ENCODE measurements at places on chromosomes 5 and 9.
A peak's percentile ranks its signal among the peaks of the same experiment; 100 is the strongest.

GRCh38 chr9:113177251-113177650, 26.4 kb downstream of the SLC31A2 start:
- no peak for DNase-seq

DNA sequence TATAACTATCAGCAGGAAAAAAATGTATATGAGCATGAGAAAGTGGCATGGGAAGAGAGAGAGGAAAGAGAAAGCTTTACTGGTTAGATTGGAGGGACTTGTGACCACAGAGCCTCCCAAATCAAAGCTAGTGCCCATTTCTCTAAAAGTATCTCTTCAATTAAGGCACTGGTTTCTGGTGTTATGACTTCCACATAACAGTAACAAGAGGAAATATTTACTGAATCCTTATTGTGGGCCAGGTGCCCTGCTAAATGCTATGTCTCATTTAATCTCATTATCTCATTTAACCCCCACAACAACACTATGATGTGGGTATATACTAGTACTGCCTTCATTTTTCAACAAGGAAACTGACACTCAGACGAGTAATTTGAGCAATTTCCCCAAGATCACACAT, 221.5 kb downstream of the EBF1 start:
- DNase-seq: no peak

GRCh38 chr9:133717113-133718031, 20.8 kb downstream of the SARDH start:
- DNase-seq: peak; percentile 66

GRCh38 chr9:33198165-33198564, 31.0 kb upstream of the B4GALT1 start:
- no peak for DNase-seq

DNA sequence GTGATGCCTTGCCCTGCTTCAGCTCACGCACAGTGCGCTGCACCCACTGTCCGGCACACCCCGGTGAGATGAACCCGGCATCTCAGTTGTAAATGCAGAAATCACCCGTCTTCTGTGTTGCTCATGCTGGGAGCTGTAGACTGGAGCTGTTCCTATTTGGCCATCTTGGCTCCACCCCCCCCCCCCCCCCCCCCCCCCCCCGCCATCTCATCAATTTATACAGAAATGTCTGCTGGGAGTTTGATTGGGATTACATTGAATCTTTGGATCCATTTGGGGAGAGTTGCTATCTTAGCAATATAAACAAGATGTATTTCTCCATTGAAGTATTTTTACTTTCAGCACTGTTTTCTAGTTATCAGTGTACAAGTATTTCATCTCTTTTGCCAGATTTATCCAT, 55.2 kb downstream of the RIC1 start:
- no peak for DNase-seq

- DNase-seq: no peak
Measured at GRCh38 chr5:150353032-150353675, 4.3 kb upstream of the TCOF1 start.

- no peak for DNase-seq
Measured at GRCh38 chr5:149381261-149381985, 2.3 kb upstream of the IL17B start.

GRCh38 chr5:90479611-90480385, 5.1 kb downstream of the POLR3G start:
- no peak for DNase-seq

DNA sequence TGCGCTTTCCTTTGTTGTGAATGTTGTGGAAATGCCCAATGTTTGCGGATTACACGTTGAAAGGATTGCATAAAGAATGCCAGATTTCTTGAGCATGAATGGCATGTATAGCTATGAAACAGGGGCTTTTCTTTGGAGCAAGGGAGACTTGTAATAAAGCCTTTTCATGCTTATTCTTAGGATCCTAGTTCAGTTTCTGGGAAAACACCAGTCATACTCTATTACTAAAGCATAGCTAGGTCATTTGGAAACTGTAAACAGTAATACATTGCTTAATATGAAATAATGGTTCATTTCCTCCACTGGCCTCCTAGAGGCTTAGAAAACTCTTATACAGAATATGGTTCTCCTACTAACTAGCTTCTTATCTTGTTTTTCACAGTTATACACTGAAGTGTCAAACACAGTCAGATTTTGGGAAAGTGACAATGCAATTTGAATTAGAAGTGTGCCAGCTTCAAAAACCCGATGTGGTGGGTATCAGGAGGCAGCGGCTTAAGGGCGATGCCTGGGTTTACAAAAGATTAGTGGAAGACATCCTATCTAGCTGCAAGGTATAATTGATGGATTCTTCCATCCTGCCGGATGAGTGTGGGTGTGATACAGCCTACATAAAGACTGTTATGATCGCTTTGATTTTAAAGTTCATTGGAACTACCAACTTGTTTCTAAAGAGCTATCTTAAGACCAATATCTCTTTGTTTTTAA, 104.2 kb downstream of the MELK start:
- DNase-seq: no peak

- no peak for DNase-seq
Measured at GRCh38 chr5:5416733-5417132, 5.7 kb upstream of the ICE1 start.

- DNase-seq: no peak
Measured at GRCh38 chr5:8613078-8613685, 744.2 kb downstream of the MTRR start.

DNA sequence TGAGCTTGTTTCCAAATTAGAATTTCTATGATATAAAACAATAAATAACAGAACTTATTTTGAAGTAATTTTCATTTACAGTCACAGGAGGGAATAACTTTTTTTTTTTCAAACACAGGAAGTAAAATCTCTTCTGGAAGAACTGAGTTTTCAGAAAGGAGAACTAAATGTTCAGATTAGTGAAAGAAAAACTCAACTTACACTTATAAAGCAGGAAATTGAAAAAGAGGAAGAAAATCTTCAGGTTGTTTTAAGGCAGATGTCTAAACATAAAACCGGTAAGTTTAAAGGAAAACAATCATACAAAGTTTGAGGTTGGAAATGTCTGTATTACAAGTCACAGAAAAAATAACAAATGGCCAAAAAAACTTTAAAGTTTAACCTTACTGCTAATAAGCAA, 41.6 kb downstream of the RAB14 start:
- DNase-seq: no peak

DNA sequence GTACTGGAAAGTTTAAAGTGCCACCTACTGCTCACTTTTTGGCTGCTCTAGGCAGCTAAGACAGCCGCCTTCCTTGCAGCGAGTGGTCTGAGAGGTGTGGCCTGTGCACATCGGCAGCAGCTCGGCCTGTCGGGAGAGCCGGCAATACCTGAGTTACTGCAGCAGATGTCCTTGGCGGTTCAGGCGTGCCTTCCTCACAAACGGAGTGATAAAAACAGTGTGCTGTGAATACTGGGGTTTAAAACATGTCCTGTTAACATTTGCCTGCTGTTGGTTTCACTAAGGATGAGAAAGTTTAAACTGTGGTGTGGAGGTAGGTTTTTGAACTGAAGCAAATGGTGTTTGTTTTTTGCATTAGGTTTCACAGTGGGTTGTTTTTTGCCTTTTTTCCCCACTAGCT, 12.9 kb downstream of the TRAF2 start:
- no peak for DNase-seq

DNA sequence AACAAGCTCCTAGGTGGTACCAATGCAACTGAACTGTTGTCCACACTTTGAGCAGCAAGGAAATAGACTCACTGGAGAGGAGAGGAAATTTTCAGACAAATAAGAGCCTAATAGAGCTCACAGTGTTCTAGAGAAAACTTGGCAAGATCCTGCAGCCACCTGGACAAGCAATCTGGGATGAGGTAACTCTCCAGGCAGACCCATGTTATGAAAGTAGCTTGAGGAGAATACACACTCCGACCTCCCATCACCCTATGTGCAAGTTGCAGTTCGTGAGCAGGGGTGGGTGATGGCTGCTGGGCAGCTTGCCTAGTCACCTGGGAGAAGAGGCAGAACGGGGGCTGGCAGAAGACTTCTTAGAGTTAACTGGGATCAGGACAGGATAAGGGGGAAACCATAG, 102.2 kb downstream of the KLF4 start:
- DNase-seq: no peak

DNA sequence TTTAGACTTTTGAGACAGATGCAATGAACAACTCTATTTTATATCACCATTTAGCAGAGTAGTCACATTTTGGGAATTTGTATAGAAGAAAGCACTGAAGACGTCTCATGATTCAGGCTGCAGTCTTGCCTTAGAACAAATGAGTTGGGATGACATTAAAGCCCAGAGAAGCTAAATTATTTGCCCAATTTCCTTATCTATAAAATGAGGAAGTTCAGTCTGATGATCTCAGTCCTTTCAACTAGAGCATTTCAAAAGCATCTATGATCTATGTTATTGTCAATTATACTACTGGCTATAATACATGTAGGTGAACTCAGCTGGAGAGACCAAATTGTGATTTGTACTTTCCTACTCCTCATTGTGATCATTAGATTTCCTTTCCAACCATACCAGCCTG, 154.1 kb downstream of the OSTF1 start:
- no peak for DNase-seq
